ENCODE measurements at places on chromosomes 4 and X.

DNA sequence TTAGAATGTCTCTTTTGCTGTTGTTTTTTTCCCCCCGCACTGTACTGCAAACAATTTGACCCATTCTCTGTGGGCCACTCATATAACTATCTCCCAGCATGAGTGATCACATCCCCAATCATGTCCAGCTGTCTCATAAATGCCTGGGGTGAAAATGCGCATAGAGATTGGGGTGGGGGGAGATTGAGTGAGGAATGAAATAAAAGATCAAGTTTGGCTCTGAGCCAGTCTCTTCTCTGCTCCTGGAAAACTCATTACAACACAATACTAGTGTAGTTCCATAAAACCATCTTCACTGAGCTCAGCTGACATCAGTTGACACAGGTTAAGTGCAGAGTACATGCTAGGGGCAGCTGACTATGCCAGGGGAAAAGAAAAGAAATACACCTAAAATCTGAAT is 96.9 kb downstream of the EGF start:
- DNase-seq: no peak

- DNase-seq: no peak
These were observed 15.6 kb downstream of the CXCL13 start for GRCh38 chr4:77621254-77621653.

DNA sequence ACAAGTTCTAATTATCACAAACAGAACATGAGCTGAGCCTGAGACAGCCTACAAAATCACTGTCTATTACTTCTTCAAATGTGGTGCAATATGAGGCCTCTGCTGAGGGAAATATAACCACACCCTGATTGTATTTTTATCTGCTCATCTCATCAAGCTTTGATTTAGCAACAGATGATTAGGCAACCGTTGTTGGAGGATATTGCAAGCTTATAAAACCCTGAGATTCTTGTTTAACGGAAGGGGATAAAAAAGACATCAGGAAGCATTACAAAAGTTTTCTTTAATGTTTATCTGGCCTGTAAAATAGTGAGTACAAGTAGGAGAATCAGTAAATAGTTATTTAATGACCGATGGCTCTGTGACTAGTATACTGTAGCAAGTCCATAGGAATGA is 108.5 kb downstream of the ZNF330 start:
- DNase-seq: no peak

GRCh38 chr4:95129821-95130311 is 372.1 kb downstream of the BMPR1B start:
- no peak for DNase-seq

- DNase-seq: peak; percentile 26
These were observed 250 bp downstream of the USP9X start for GRCh38 chrX:41085512-41085877.

- no peak for DNase-seq
These were observed 6.9 kb downstream of the L1CAM start for GRCh38 chrX:153878969-153879653.
